Activated CD4-positive, alpha-beta T cell treated with anti-CD3 and anti-CD28 coated beads for 36 hours (primary cell): ENCODE measurements at places on chromosomes 7 and 10.

DNA sequence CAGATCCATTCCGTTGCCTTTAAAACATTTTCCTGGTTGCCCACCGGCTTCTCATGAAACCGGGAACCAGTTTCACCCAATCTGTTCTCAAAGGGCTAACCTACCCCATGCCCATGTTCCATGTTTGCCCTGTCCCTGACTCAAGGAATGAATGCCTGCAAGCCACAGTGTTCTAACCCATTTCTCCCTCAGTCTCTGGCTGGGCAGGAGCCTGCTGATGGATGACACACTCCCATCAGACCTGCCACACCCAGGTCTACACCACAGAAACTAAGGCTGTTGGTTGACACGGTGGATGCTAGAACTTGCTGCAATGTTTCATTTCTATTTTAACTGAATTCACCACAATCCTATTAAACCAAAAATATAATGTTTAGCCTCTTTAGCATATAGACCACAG lies 15.6 kb downstream of the CLRN3 start:
- DNase-seq = no peak

DNA sequence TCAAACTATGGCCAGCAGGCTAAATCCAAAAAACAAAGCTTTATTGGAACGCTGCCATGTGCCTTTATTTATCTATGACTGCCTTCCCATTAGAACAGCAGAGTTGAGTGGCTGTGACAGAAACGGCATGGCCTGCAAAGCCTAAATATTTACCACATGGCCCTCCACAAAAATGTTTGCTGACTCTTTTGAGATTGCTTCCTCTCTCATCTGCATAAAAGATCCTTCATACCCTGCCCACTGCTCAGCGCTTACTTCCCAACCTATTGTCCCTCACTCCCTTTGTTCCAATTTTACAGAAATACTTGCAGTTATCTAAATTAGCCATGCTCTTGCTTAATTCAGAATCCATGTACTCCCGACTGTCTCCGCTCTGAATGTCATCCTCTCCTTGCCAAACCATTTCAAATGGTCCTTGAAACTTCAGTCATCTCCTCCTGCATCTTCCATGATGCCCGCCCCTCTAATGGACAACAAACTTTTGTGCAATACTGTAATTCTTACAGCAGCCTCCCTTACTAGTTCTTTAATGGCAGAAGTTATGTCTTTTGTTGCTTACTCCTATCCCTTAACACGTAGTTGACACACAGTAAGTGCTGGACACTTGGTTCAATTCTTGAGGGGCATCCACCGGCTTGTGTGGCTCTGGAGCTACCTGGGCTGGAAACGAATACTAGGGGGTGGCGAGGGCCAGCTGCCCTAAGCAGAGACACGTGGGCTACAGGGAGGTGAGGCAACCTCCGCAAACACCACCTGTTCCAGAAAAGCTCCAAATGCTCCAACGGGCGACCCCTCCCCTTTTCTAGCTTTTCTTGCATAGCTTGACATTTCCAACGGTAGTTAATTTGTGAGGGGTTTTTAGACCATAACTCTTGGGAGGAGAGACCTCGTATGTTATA lies 832 bp downstream of the XRCC2 start:
- DNase-seq = peak; percentile 42

GRCh38 chr7:4079366-4079765 lies 602.7 kb upstream of the FOXK1 start:
- no peak for DNase-seq

- no peak for DNase-seq
Measured at GRCh38 chr10:80171248-80171660, 34.1 kb downstream of the ANXA11 start.

DNA sequence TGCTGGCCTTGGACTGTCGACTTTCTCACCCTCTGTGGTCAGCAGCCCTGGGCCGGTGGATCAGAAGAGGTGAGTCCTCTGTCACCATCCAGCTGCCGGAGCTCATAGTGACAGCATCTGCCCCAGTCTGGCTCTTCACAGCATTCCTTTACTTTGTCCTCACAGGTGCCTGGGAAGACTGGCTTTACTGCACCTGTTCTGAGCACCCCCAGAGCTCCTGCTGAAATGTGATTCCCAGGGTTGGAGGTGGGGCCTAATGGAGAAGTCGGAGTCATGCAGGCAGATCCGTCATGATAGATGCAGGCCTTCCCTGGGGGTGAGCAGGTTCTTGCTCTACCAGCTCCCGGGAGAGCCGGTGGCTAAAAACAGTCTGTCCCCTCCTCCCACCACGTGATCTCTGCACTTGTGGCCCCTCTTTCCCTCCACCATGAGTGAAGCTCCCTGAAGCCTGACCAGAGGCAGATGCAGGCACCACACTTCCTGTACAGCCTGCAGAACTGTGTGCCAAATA lies 171.5 kb downstream of the ZMYND11 start:
- DNase-seq = no peak

DNA sequence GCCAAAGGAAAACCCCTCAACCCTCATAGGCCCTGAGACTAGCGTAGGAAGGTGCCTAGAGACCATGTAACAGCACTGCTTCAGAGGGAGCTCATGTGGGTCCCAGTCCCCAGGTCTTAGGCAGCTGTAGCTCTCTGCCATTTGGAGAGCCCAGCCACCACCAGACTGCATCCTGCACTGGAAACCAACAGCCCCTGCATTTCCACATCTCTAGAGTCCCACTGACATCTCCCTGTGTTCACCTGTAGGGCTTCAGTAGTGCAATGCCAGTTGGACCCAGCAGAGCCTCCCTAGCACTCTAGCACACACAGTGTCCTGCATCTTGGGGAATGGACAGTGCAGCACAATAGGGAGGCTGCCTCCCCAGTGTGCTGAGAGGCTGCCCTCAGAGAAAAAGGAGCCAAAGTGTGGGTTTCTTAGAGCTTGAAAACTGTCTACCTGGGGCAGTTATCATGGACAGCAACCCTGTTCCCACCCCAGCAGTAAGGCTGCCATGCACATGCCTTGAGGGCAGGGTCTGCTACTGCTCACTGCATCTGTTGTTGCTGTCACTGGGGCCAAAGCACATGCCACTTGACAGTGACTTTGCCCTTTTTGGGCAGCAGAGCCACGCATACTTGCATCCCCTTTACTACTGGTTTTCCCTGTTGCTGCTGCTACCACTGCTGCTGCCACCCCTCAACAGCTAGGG lies 46.7 kb upstream of the ANTXRL start:
- DNase-seq = no peak

DNA sequence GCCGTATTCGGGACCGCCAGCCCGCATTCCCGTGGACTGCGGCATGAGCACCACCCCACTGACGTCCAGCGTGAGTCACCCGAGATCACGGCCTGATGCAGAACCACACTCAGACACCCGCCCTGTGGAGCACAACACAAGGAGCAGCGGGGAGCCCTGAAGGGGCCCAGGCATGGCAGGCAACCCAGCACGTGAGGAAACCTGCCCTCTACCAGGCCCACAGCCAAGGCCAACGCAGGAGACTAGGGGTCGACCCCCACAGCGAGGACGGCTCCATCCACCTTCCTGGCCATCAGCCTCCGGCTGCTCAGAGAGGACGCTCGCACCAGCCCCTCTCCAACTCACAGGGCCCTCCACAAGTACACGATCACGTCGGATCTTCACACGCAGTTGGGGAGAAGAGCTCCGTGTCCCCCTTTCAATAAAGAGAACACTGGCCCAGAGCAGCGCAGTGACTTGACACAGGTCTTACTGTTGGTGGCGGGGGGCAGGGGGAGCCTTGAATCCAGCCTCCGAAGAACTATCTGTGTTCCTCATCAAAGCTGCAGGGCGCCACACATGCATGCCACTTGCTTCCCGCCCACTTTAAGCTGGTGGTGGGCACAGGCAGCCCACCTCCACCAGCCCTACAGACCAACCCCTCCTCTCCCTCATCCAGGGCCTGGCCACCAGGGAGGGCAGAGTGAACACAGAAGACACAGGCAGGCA lies 22.0 kb downstream of the MAD1L1 start:
- no peak for DNase-seq

- no peak for DNase-seq
Measured at GRCh38 chr7:30531286-30531685, 26.7 kb upstream of the GGCT start.

- DNase-seq = no peak
Measured at GRCh38 chr10:70125918-70126552, 6.6 kb downstream of the AIFM2 start.

GRCh38 chr10:14553448-14553847 lies 221.2 kb downstream of the FAM107B start:
- no peak for DNase-seq

- no peak for DNase-seq
Measured at GRCh38 chr10:128723631-128724205, 597.5 kb upstream of the MKI67 start.

DNA sequence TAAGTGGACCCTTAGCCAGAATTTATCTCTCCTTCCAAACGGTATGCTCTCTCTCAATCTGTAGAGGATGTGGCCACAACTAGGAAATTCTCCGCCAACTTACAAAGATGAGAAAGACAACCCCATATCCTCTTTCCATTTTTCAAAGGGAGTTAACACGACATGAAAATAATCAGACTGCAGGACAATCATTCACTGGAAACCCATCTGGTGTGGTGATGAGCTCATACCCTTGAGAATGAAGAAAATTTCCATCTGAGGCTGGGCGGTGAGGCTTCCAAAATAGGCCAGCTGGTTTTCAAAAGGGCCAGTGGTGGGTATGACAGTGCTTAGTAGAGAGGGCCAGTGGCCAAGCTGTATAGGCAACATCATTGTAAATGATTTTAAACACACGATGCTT lies 369.6 kb downstream of the FRMD4A start:
- DNase-seq = no peak

- DNase-seq = no peak
Measured at GRCh38 chr10:30596013-30596412, 33.5 kb downstream of the LYZL2 start.

DNA sequence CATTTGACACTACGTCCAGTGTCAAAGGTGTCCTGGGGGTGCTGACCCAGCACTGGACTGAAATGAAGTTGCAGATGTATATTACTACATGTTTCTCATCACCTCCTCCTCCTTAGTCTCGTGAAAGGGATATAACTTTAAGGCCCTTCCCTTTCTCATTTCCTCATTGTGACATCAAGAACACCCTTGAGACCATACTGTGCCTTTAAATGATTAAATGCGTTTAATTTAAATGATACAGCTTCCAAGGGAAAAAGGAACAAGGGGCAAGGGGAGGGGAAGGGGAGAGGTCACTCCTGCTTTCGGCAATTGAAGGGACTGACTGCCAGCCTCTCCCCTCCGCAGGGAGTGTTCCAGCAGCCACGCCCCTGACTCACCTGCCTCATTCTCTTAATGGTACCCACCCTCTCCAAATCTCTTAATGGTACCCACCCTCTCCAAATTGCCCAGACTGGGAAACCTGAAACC lies 80.5 kb upstream of the KMT2E start:
- no peak for DNase-seq

- no peak for DNase-seq
Measured at GRCh38 chr7:131222171-131222570, 105.5 kb upstream of the MKLN1 start.

DNA sequence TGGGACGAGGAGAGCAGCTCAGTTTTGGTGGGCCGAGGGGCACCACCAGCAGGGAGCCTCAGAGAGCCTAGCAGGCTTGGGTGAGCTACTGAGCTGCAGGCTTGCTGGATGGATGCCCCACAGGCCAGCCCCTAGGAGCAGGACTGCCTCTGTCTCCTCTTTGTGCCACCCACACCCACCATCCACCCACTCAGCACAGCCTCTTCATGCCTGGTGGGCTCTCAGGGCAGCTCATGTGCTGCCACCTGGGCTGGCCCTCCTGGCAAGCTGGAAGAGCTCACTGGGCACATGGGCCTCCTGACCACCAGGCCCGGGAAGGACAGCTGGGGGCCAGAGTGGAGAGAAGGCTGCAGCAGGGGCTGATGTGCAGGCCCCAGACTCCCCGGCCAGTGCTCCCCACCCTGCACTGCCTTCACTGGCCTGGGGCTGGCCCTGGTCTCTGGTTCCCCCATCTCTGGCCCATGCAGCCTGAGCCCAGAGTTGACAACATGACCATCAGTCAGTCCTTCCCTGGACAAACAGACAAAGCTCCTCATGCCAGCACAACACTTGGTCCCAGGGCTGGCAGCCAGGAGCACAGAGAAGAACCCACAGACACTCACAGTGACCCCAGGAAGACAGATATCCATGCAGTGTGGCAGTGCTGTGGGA lies 8.2 kb downstream of the RASGEF1A start:
- no peak for DNase-seq

GRCh38 chr10:114795039-114795438 lies 26.5 kb upstream of the FHIP2A start:
- DNase-seq = no peak

DNA sequence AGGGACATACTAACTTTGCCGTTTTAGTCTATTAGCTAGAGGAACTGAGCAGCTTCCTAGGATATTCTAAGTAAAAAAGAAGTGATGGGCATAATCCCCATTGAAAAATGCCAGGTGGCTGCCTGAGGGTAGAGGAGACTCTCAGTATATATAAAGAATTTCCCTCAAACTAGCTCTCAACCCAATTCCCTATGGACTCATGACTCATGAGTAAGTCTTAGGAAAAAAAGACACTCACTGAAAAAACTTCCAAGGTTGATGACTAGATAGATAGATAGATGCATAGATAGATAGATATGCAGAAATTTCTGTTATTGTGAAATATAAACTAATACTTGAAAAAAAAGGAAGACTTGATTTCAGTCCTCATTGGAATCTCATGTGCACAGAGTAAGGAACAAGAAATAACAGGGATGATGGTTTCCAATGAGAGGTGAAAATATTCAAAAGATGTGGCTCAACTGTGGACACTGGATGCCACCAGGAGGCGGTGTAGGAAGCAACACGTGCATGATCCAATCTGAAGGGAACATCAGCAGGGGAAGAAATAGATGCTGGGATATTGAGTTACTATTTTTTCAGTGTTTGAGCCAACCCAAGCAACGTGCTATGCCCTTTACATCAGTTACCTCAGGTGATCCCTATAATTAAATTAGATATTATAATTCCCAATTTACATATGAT lies 711.0 kb upstream of the LRRTM3 start:
- DNase-seq = peak; percentile 18

- DNase-seq = no peak
Measured at GRCh38 chr10:7277867-7278266, 133.0 kb downstream of the SFMBT2 start.

DNA sequence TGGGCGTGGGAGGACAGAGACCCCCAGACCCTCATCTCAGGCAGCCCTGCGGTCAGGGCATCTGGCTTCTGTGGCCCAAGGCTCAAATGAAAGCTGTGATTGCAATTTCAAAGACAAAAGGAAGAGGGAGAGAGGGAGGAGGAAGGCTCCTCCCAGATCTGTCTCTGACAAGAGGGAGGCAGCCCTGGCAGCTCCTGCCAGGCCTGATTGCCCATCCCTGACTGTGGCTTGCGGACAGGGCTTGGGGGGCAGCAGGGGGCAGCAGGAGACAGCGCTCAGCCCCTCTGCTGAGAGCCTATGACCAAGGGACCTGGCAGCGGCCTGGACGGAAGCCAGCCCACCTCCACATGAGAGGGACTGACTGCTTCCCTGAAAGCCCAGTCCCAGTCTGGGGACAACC lies 91.8 kb downstream of the PTPRN2 start:
- peak; percentile 47 for DNase-seq

DNA sequence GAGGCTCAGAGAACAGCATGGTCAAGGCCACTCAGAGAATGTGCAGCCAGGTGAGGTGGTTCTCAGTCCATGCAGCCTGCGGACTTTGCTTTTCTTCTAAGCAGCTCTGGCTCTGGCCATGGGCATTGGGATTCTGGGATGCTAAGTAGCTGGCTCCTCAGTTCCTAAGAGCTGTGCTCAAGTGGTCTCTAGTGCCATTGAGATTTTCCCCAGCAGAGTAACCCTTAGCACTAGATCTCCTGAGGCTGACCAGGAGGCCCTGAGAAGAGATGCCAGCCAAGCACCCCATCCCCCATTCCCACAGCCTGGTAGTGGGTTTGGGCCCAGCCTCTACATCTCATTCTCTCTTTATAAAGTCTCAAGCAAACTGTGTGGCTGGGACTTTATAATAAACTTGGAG lies 77.1 kb downstream of the KCNMA1 start:
- DNase-seq = no peak
